ENCODE measurements at places on chromosomes 13 and 19. TPM values are rescaled to one million over a fixed set of nuclear protein-coding genes. Genes with fewer than 3 reads are reported as not detected.

Gene ZNF571
- total RNA-seq, result 1.0 TPM

Gene IGFL1
- total RNA-seq, result 3.1 TPM

Gene SLC10A2
- not detected for total RNA-seq

Gene ACTMAP
- total RNA-seq, result 18.3 TPM

Gene KCNRG
- total RNA-seq, result 0.42 TPM
